Activated CD4-positive, alpha-beta T cell treated with anti-CD3 and anti-CD28 coated beads, Interleukin-2, amount 50 U/mL, for 24 hours (primary cell): ENCODE measurements at places on chromosomes 13 and 19.
A peak's percentile ranks its signal among the peaks of the same experiment; 100 is the strongest.

- DNase-seq = no peak
Measured at GRCh38 chr13:20053016-20053415, 94.5 kb downstream of the ZMYM2 start.

DNA sequence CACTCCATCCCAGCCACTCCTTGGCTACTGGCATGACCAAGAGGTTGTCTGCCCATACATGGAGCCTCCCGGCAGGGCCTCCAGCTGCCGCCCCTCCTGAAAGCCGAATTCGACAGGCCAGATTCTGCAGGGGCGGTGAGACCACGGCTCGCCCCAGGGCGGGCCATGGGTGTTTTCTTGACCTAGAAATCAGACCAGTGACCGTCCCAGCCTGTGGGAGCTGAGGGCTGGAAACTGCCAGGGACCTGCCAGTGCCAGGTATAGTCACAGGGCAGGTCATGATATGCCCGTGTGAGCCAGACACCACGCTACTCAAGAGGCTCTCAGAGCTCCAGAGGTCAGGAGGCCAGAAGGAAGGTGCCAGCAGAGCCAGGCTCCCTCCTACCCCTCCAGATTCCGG, 16.8 kb downstream of the DAPK3 start:
- DNase-seq = no peak

GRCh38 chr13:63517371-63517770, 2101.7 kb upstream of the PCDH20 start:
- DNase-seq = no peak

GRCh38 chr19:44931541-44931940, 10.5 kb upstream of the APOC4 start:
- DNase-seq = no peak

DNA sequence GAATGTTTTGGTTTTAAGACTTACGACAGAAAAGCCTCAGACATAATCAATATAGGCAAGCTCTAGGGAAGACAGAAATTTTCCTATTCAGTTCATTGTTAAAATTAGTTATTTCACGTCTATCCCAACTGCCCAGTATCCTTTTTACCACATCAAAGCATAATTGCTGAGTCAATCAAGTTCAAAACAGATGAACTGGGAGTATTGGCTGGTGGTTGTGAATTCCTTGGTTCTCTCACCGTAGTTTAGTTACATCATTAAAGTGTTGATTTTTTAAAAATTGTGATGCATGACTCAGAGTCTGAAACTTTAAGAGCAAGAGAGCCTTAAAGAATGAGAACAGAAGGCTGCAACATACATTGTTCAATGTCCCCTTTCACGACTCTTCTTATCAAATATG, 143.3 kb upstream of the FREM2 start:
- no peak for DNase-seq

DNA sequence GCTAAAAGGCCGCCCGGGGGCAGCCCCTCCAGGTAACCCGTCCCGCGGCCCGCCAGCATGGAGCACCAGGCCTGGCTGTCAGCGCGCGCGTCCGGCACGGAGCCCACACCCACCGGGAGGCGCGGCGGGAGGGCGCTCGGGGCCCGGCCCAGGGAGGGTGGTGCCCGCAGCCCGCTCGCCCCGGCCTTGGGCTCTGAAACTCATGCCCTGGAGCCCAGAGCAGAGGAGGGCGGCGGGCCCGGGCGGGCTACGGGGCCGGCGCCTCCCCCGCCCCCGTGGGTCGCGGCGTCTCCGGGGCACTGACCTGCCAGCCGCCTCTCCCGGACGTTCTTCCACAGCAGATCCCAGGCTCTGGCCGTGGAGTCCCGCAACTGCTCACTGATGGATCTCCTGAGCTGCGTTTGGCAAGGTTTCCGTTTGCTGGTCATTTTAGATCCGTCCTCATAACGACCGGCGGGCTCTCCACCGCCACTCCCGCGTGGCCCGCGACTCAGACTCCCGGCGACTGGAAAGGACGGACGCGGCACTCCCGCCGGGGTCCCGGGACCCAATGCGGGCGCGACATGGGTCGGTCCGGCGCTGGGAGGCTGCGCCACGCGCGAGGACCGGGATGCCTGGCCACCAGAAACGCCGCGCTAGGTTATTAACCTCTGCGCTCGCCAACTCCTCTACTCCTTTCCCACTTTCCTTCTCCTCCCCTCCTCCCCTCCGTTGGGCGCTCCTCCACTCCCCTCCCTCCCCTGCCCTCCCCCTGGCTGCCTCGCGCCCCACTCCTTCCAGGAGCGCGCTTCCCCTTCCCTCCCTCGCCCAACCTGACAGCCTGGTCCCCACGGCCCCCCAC, 64.7 kb upstream of the STARD13 start:
- DNase-seq = no peak

GRCh38 chr13:94598281-94598680, 2.3 kb upstream of the TGDS start:
- no peak for DNase-seq

DNA sequence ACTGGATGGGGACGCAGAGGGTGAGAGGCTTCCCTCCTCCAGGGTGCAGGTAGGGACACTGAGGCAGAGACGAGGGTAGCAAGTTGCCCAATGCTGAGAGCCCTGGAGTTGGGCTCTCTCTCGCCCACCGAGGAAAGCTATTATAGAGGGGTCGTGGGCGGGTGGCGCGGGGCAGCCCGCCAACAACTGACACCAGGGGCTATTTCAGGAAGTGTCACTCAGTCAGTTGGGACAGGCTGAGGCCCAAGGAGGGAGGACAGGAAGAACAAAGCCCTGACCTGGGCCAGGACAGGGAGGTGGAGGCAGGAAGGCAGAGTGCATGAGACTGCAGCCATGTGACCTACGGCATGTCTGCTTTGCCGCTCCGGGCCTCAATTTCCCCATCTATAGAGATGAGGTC, 29.9 kb downstream of the TINCR start:
- DNase-seq = no peak

GRCh38 chr13:20127262-20127561, 33.6 kb downstream of the GJA3 start:
- no peak for DNase-seq

DNA sequence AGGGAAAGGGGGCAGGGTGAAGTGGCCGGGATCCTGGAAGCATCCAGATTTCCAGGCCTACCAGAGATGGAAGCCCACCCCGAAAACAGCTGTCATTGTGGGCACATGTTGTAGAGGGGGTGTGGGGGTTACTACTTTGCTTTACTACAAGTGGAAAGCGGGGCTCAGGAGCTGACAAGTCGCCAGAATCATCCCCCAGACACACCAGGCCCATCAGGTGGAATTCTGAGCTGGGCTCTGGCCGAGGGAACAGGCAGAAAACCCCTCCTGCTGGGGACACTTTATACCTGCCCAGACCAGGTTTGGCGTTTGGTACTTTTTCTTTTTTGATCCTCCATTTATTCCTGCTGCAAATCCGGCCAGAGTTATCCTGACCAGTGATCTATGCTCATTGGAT, 3.8 kb downstream of the CDX2 start:
- no peak for DNase-seq

DNA sequence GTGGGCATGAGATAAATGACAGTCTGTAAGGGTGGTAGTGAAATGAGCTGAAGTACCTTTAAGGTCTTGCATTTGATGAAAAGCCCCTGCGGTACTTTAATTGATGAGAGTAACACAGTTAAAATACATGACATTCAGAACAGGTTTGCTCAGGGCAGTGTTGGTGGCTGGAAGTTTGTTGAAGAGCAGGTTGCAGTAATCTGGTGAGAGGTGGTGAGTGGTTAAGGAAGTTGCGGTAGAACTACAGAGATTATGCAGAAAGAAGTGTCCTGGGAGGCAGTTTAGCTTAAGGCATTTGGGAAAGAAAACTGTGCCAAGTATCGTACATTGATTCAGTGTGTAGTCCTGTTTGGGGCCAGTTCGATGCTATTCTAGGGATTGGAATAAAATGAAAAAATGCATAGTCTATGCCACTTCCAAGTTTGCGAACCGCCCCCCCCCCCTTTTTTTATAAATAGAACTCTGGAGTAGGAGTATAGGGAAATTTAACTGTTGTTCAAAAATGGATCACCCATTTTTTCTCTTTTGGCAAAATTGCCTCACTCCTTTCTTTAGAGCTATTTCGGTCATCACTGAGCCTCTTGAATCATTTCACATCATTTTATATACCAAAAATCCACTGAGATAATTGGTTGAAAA, 42.7 kb downstream of the SLAIN1 start:
- DNase-seq = no peak

DNA sequence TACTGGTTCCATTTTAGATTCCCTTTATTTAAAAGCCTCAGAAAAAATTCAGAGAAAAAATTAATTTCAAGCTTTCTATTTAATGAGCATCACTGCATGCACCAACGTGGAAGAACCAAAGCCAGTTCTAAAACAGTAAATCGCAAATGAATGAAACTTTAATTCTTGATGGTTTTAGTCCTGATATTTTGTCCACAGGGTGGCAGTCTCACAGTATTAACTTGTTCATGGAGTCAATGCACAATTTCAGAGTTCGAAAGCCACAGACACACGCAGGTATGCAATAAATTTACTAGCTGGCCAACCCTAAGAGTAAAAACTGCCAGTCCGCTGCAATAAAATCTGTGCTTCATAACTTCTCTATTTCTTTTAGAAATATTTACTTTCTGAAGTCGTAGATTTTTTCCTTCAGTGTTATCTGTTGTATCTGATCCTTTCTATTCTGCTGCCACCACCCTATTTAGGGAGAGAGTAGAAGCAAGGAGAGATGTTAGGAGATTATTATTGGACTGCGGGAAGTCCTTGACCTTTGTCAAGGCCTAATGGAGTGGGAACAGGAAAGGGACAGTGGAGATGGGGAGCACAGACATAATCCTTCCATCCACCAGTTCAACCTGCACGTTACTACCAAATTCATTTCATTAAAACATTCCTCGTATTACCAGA, 7.0 kb upstream of the WBP4 start:
- DNase-seq = peak; percentile 35

DNA sequence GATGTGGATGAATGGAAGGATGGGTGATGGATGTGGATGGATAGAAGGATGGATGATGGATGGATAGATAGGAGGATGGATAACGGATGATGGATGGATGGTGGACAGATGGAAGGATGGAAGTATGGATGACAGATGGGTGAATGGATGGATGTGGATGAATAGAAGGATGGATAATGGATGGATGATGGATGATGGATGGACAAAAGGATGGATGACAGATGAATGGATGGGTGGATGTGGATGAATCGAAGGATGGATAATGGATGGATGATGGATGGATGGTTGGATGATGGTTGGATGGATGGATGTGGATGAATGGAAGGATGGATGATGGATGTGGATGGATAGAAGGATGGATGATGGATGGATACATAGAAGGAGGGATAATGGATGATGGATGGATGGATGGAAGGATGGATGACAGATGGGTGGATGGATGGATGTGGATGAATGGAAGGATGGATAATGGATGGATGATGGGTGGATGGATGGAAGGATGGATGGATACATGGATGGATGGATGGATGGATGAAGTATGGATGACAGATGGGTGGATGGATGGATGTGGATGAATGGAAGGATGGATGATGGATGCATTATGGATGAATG, 39.3 kb downstream of the TMEM255B start:
- DNase-seq = no peak

GRCh38 chr19:18784786-18785120, 6.4 kb downstream of the COMP start:
- no peak for DNase-seq

- no peak for DNase-seq
Measured at GRCh38 chr13:37685206-37685605, 86.6 kb upstream of the POSTN start.

DNA sequence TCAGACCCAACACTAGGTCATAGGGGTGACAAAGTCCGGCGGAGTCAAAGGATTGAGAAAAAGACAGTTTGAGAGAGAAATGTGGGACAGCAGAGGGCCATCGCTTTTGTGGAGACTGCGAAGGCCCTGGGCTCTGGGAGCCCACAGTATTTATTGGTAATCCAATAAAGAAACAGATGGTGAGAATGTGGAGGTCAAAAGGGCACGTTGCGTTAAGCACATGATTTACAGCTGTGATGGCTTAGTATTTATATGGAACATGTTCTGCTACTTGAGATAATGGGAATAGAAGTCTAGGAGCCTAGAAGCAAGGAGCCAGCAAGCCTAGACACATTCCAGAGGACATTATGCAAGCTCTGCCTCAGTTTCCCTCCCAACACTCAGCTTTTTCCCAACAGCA, 2521.1 kb downstream of the PCDH9 start:
- DNase-seq = no peak

- no peak for DNase-seq
Measured at GRCh38 chr19:50717026-50717723, 2.4 kb downstream of the SHANK1 start.

- DNase-seq = peak; percentile 96
Measured at GRCh38 chr19:17855280-17856152, 4.2 kb upstream of the RPL18A start.

- no peak for DNase-seq
Measured at GRCh38 chr19:2337329-2337707, 8.8 kb downstream of the SPPL2B start.

GRCh38 chr13:97866346-97866745, 87.1 kb upstream of the IPO5 start:
- DNase-seq = no peak

- DNase-seq = no peak
Measured at GRCh38 chr13:82136880-82137279, 1745.4 kb downstream of the SLITRK1 start.

DNA sequence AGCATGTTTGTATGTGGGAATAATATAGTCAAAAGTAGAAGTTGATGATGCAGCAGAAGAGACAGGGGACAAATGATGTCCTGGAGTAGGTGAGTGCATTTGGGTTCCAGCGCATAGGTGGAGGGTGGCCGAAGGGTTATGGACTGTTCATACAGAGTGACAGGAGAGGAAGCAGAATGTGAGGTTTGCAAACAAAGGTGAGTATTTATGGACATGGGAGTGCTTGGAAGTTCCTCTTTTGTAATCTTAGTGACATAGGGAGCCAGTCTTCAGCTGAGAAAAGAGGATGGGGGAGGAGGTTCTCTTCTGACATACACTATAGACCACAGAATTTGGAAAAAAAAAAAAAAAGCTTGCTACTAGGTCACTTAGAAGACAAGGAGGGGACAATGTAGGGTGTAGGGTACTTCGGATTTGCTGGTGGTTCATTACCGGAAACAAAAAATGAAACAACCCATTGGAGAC, 331.6 kb downstream of the DLEU7 start:
- no peak for DNase-seq

- DNase-seq = no peak
Measured at GRCh38 chr13:29857085-29857484, 6.7 kb upstream of the UBL3 start.

DNA sequence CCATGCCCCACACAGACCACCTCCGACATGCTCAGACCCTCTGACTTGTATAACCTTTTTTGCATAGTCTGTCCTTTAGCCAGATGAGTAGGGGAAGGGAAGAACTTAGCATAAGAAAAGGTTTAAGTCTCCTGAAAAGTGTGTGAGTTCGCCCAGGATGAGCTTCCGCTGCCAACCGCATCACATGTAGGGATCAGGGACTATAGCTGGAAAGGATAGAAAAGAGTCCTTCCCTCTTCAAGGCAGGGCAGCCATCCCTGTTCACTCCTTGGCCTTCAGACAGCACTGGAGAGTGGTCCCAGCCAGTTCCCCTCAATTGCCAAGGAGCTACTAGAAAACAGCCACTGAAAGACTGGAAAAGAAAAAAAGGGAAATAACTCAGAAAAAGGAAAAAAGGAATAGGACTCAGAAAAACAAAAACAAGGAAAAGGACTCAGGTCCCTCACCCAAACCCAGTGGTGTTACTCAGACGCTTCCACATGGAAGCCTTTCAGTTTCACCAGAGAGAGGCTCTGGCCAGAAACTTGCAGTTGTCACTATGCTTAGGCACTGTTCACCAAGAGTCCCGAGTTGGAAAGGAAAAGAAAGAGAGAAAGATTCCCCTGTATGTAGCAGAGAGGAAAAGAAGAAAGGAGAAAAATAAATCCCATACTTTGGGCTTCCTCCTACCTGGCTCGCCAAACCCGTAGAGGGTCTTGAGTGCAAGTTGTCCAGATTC, 5.6 kb upstream of the TM9SF2 start:
- no peak for DNase-seq
